ENCODE measurements at places on chromosomes 1 and 21. TPM values are rescaled to one million over a fixed set of nuclear protein-coding genes. Genes with fewer than 3 reads are reported as not detected.

DNA sequence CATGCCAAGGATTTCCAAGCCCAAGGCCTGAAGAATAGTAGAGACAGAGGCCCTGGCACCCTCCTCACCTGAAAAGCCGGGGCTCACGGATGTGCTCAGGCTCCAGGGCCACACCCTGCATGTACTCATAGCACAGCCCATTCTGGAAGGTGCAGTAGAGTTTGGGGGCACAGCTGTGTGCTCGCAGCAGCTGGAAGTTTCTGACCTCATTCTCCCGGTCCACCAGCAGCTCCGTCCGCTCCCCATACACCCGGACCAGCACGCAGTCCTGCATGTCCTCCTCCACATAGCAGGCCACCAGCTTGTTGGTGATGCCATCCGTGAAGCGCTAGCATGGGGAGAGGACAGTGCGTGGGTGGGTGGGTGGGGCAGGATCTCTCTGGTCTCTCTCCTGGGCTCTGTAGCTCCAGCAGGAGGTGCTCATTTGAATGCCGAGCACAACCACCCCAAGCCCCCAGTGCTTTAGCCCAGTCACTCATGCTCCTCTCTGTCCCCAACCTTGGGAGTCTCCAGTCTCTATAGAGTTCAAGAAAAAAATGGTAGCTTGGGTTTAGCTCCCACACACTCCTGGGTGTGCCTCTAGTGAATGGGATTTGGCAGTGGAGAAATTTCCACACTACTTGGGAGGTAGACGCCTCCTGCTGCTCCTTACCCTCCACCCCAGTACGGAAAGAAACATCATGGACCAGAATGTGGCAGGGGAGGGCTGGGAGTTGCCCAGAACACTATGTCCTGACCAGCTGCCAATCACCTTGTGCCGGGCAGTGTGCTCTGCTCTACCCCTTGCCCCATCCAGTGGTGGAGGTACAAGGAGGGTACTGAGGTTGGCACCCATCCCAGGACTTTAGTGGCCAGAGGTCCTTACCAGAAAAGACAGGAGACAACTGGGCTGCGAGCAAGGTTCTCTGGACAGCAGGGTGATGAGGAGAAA, 1.9 kb downstream of the ETNK2 start:
- peaks cover under 1% of the 10 kb centered on the region for H3K36me3 ChIP-seq
- H3K4me1 ChIP-seq, result no peaks in the 10 kb centered on the region
- no peak for DNase-seq
- no peak overlapping the region for H3K4me3 ChIP-seq

- no peak overlapping the region for H3K27ac ChIP-seq
- H3K4me3 ChIP-seq, result no peak overlapping the region
- H3K4me1 ChIP-seq, result no peaks in the 10 kb centered on the region
- H3K36me3 ChIP-seq, result peaks cover 9% of the 10 kb centered on the region
- no peak for DNase-seq
- no peaks in the 10 kb centered on the region for H3K27me3 ChIP-seq
These were observed 33.6 kb downstream of the CD55 start for GRCh38 chr1:207355060-207355459.

- no peak for DNase-seq
- H3K4me1 ChIP-seq, result peaks cover under 1% of the 10 kb centered on the region
- no peaks in the 10 kb centered on the region for H3K36me3 ChIP-seq
- H3K4me3 ChIP-seq, result no peak overlapping the region
- no peaks in the 10 kb centered on the region for H3K27me3 ChIP-seq
These were observed 42.1 kb upstream of the OSBPL9 start for GRCh38 chr1:51574796-51575195.

- H3K27ac ChIP-seq, result no peak overlapping the region
- H3K4me3 ChIP-seq, result no peak overlapping the region
- H3K4me1 ChIP-seq, result no peaks in the 10 kb centered on the region
- H3K27me3 ChIP-seq, result no peaks in the 10 kb centered on the region
These were observed 233.3 kb downstream of the BRINP3 start for GRCh38 chr1:190244406-190244805.

- peaks cover 4% of the 10 kb centered on the region for H3K4me1 ChIP-seq
- no peak overlapping the region for H3K27ac ChIP-seq
- DNase-seq, result no peak
- H3K27me3 ChIP-seq, result no peaks in the 10 kb centered on the region
- no peak overlapping the region for H3K4me3 ChIP-seq
- H3K36me3 ChIP-seq, result no peaks in the 10 kb centered on the region
These were observed 3.6 kb upstream of the AHCYL1 start for GRCh38 chr1:109981004-109981335.

- H3K27ac ChIP-seq, result no peak overlapping the region
- DNase-seq, result no peak
- no peaks in the 10 kb centered on the region for H3K36me3 ChIP-seq
- H3K4me3 ChIP-seq, result no peak overlapping the region
These were observed 5.1 kb upstream of the MED18 start for GRCh38 chr1:28323720-28324119.

DNA sequence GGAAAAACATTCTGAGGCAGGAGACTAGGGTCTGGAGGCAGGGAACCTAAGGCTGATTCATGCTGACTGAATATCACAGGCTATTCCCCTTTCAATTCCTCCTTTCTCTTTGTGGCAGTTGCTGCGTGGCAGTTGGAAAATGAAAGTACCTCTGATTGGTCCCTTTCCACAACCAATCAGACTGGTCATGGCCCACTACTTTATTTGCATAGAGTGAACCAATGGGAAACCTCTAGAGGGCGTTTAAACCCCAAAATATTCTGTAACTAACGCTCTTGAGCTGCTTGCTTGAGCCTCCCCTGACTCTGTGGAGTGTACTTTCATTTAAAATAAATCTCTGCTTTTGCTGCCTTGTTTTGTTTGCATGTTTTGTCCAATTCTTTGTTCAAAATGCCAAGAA, 27.7 kb upstream of the VN1R5 start:
- no peak overlapping the region for H3K4me3 ChIP-seq
- H3K27ac ChIP-seq, result no peak overlapping the region
- no peaks in the 10 kb centered on the region for H3K36me3 ChIP-seq

DNA sequence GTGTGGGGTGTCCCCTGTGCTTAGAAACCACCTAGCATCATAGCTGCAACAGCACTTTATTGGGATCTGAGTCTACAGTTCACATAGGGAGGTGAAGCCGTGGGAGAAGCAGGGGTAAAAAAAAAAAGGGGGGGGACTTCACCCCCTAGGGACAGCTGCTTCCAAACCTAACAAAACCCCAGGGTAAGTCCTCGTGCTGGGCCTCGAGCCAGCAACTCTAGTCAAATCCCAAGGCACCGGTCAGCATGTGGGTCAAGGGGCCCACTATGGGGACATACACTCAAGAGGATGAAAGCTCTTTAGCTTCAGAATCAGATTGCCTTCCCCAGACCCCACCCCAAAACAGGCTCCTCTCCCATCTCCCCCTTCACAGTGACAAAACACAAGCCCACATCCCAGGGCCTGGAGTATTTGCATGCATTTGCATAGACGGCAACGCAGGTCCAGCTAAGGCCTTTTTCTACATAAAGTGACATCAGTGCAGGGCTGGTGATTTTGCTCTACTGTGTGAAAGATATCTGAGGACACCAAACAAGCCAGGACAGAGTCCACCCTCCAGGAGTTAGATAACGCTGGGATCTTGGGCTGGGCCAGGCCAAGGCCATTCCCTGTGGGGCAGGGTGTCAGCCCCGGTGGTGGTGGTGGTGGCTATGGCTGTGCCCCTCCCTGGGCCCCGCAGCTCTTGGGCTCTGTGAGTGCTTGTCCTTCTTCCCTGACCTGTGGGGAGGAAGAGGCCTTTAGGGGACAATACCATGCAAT, 8.1 kb upstream of the PMVK start:
- peak overlapping the region; percentile 28 for H3K27ac ChIP-seq
- DNase-seq, result no peak
- peaks cover 21% of the 10 kb centered on the region for H3K36me3 ChIP-seq
- H3K27me3 ChIP-seq, result no peaks in the 10 kb centered on the region
- no peaks in the 10 kb centered on the region for H3K4me1 ChIP-seq

DNA sequence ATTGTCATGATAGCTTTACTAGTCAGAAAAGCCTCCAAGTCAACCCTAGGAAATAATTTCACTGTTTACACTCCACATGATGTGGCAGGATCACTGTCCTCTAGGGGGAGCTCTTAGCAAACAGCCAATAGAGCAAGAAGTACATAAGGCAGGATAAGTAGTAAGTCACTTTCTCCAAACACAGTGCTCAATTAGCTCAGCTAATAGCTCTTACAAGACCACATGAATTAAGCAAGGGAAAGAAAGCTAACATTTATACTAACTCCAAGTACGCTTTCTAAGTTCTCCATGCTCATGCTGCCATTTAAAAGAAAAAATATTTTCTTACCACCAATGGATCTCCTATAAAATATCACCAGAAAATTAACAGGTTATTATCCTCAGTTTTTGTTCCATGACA, 66.9 kb upstream of the LRIF1 start:
- peak; percentile 64 for DNase-seq
- H3K4me1 ChIP-seq, result no peaks in the 10 kb centered on the region
- H3K27me3 ChIP-seq, result no peaks in the 10 kb centered on the region
- no peak overlapping the region for H3K4me3 ChIP-seq

DNA sequence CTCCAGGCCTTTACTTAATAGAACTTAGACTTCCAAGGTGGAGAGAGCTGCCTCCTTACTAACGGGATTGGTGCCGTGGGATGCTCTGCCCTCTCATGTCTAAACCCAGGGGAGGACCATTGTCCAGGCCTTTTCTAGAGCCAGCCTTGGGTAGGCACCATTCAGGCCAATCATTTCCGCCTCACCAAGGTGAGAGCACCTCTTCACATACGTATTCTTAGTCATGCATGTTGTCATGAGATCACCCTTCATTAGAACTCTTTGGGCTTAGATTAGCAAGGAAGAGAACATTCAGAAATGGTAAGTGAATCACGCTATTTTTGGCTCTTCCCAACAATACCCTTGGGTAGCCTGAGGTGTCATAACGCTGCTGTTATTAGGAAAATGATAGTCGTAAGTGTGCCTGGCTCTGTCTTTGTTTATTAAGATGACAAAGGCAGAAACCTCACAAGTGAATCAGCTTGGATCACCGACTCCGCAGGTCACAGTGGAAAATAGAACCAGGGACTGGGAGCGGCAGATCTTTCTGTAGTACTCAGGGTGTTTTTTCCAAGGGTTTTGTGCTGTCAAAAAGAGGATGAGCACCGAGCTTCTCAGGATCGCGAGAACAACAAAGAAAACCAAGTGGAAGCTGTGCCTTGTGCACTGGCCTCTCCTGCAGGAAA, 55.0 kb downstream of the HUNK start:
- H3K36me3 ChIP-seq, result no peaks in the 10 kb centered on the region
- no peak overlapping the region for H3K4me3 ChIP-seq
- DNase-seq, result no peak
- H3K27me3 ChIP-seq, result no peaks in the 10 kb centered on the region

CREB3L4 gene
- total RNA-seq, result 6.3 TPM

- H3K27me3 ChIP-seq, result no peaks in the 10 kb centered on the region
- peak within 1 kb of the TSS; percentile 28 for H3K4me3 ChIP-seq
- DNase-seq, result no peak
- peak within 1 kb of the TSS; percentile 7 for H3K27ac ChIP-seq
These were observed at the start of gene ANGPTL1 for GRCh38 chr1:178870944-178871343. ANGPTL1 (minus strand) TSS chr1:178871077; CDS start chr1:178865776, 5,301 bp downstream.

RHBDL2 gene
- total RNA-seq, result not detected

DNA sequence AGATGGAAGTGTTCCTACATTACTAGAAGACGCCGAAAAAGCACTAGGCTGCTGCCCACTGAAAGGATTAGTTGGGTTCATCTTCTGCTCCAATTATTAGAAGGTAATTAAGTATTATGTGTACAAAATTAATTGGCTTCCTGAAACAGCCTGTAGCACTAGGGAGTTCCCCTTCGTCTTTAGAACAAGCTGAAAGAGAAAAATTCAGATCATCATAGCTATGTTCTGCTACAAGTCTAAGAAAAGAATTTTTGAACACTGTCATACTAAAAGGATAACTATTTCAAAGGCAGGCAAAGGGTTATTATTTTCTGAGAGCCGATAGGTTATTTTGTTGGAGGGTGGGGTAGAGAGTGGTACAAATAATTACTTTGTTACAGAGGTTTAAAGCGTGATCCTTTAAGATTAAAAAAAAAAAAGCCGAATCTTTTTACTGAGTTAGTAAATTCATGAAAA, at the start of gene MCM3AP:
Gene MCM3AP (minus strand): TSS at position 406 of the 456 bp plus-strand sequence. CDS start 325 bp downstream, at position 81.
- H3K4me1 ChIP-seq, result peaks cover 19% of the 10 kb centered on the region
- H3K36me3 ChIP-seq, result peaks cover 10% of the 10 kb centered on the region
- H3K27me3 ChIP-seq, result no peaks in the 10 kb centered on the region
- H3K27ac ChIP-seq, result peak within 1 kb of the TSS; percentile 96
- no peak for DNase-seq
- peak within 1 kb of the TSS; percentile 72 for H3K4me3 ChIP-seq

OVAAL gene
- not detected for total RNA-seq

DNA sequence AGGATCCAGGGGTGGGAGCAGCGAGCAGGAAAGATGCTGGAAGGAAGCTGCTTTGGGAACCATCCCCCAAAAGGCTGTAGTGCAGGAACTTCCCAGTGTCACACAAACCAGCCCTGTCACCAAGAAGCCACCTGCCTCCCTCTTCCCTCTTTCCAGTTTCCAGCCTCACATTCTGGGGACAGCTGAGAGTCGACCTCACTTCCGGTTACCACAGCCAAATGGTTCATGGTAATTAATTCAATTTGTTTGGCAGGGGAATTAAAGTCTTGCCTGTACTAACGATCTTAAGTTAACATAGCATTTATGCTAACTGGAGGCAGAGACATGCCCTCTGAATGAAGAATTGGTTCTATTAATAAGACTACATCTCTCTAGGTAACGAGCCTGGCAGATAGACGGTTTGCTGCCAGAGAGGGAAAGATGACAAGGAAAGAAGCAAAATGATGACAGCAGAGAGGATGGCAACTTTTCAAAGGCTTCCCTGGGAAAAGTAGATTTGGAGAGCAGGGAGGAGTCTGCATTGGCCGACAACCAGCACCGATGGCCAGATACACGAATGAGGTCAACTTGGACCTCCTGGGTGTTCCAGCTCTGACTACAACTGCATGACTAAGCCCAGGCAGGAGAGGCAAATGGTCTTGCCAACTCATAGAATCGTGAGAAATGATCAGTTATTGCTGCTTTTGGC, 64.1 kb downstream of the TMCO4 start:
- DNase-seq, result peak; percentile 76
- H3K27me3 ChIP-seq, result no peaks in the 10 kb centered on the region
- peak overlapping the region; percentile 95 for H3K27ac ChIP-seq
- no peak overlapping the region for H3K4me3 ChIP-seq
- peaks cover 35% of the 10 kb centered on the region for H3K4me1 ChIP-seq

DNA sequence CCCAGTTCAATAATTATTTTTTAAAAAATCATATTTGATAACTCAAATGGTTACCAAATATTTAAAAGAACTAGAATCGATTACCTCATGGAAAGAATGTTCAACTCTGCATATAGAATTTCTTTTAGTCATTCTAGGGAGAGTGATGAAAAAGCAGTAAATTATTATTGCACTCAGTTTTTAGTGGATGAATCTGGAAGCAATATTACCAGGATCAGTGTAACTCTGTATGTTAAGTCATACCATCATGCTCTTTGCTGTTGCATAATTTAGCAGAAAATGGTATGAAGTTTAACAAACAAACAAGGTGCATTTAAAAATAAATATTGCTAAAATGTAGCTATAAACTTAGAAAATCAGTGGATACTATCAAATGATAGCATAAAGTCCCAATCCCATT, 46.1 kb upstream of the ARHGAP29 start:
- no peaks in the 10 kb centered on the region for H3K36me3 ChIP-seq
- no peak overlapping the region for H3K27ac ChIP-seq
- H3K4me1 ChIP-seq, result no peaks in the 10 kb centered on the region
- no peak for DNase-seq

VCAM1 gene
- 9.8 TPM for total RNA-seq

KCND3 gene
- total RNA-seq, result 13.3 TPM

- peaks cover 20% of the 10 kb centered on the region for H3K27me3 ChIP-seq
- no peak for DNase-seq
- H3K36me3 ChIP-seq, result no peaks in the 10 kb centered on the region
- H3K4me1 ChIP-seq, result no peaks in the 10 kb centered on the region
- H3K27ac ChIP-seq, result no peak overlapping the region
These were observed 11.9 kb downstream of the LHX4 start for GRCh38 chr1:180241716-180242544.
